Fibroblast of villous mesenchyme (primary cell): ENCODE measurements at places on chromosomes 7 and 10. TPM values are rescaled to one million over a fixed set of nuclear protein-coding genes. Genes with fewer than 3 reads are reported as not detected.
A peak's percentile ranks its signal among the peaks of the same experiment; 100 is the strongest.

DNA sequence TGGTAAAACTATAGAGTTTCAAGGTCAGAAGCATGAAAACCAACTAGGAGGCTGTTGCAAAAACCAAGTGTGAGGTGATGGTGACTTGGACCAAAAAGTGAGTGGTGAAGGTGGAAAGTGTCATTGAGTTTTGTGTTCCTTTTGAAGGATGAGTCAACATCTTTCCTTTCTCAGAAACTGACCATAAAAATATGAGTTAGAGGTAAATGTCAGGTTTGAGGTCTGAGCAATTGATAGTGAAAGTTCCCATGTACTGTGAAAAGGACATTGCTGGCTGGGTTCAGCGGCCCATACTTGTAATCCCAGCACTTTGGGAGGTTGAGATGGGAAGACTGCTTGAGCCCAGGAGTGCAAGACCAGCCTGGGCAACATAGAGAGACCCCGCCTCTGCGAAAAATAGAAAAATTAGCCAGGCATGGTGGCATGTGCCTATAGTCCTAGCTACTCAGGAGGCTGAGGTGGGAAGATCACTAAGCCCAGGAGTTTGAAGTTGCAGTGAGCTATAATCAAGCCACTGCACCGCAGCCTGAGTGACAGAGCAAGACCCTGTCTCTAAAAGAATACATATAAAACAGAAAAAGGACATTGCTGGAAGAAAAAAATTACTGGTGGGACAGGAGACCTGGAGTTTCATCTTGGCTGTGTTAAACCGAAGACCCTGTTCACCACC, 89.3 kb upstream of the ARID5B start:
- no peak for DNase-seq

GRCh38 chr7:117384688-117385362, 42.5 kb downstream of the ASZ1 start:
- DNase-seq = peak; percentile 97

DNA sequence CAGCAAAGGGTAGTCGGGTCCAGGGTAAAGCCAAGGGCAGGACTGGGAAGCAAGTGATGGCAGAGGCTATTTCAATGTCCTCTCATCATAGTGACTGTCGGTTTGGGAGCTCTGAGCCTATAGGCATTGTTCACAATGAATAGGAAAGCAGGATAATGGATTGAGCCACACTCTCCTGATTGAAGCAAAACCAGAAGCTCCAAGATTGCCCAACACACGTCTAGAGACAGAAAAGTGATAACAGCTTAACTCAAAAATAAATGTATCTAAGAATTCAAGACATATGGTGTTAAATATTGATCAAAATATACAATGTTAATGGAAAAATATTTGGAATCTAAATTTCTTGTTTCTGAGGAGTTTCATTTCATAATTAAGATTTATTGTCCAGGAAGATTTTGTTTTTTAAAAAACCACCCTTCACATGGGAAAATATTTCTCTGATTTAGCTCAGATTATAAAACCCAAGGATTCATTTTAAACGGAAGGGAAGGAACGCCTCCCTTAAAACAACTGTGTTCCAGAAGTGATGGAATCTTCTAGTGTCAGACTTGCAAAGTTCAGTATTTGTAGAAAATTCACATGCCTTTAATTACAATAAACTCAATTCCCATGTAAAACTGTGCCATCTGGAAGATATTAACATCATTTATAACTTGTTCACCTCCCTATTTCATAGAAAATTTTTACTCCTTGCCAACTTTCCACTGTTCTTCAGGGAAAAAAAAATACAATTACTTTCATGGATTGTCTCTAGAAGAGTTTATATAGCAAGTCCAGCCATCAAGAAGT, 54.5 kb downstream of the NRP1 start:
- DNase-seq = peak; percentile 56

GRCh38 chr10:129079705-129080104, 387.3 kb upstream of the MGMT start:
- no peak for DNase-seq

- peak; percentile 93 for DNase-seq
These were observed 18.4 kb upstream of the PDGFA start for GRCh38 chr7:537911-538634.

Gene INSYN2A
- total RNA-seq = under 0.01 TPM in 2 replicates

Gene ANKRD2
- 0.32 and 0.86 TPM in 2 replicates for total RNA-seq
